ENCODE measurements at places on chromosomes 16 and 17.

DNA sequence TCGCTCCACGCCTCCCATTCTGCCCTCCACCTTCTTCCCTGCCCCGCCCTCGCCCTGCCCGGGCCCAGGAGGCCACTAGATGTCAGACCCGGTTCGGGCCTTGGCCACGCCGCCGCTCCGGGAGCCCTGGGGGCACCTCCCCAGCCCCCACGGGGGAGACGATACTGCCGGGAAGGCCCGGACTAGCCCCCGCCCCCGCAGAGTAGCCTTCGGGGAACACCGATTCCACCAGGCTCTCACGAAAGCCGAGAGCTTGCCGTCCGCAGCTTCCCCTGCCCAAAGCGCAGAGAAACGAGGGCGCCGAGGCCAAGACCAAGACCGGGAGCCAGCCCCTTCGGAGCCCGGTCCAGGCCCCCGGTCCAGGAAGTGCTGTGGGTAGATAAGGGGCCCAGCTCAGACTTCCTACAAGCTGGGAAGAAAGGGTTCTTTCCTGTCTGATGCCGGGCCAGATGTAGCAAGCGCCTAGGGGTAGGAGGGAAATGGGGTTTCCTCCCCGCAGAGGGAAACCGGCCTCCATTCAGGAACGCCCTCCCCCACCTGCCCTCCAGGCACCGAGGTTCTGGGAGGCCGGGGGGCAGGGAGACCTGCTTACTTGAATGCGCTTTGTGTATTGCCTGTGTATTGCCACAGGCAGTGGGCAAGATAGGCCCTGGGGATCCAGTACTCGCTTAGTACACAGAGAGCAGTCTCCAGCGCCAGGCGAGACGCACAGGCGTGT, 806 bp upstream of the CYB561 start:
- DNase-seq: peak; percentile 46

- DNase-seq: no peak
Observed at GRCh38 chr16:5761592-5761991, 664.0 kb upstream of the EEF2KMT start.

GRCh38 chr16:51987519-51987918, 559.4 kb downstream of the TOX3 start:
- no peak for DNase-seq

DNA sequence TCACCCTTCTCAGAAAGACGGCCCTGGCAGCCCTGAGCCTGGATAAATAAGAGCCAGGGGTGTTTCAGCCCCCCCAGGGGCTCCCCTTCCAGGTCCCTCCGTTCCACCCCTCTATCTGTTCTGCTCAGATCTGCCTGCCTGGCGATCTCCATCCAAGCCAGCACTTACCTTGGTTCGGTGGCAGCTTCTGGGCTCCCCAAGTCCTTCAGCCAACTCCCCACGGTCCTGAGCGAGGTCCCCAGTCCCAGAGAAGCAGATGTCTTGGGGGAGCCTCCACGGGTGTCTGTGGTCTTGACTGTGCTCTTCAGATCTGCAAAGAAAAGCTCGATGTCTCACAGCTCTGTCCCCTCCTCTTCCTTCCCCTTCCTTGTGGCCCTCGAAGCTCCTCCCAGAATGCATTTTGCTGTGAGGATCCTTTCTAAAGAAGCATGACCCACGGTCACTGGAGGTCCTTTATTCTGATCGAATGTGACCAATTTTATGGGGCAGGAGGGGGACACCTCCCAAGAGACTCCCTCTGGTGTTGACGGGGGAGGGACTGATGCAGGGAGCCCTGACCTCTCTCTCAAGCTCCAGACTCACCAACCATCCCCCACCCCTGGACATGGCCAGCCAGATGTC, at the start of gene PIK3R6:
PIK3R6 (minus strand) TSS at position 314 of the 621 bp plus-strand sequence. CDS start 17,880 bp downstream, outside the sequence.
- DNase-seq: no peak

DNA sequence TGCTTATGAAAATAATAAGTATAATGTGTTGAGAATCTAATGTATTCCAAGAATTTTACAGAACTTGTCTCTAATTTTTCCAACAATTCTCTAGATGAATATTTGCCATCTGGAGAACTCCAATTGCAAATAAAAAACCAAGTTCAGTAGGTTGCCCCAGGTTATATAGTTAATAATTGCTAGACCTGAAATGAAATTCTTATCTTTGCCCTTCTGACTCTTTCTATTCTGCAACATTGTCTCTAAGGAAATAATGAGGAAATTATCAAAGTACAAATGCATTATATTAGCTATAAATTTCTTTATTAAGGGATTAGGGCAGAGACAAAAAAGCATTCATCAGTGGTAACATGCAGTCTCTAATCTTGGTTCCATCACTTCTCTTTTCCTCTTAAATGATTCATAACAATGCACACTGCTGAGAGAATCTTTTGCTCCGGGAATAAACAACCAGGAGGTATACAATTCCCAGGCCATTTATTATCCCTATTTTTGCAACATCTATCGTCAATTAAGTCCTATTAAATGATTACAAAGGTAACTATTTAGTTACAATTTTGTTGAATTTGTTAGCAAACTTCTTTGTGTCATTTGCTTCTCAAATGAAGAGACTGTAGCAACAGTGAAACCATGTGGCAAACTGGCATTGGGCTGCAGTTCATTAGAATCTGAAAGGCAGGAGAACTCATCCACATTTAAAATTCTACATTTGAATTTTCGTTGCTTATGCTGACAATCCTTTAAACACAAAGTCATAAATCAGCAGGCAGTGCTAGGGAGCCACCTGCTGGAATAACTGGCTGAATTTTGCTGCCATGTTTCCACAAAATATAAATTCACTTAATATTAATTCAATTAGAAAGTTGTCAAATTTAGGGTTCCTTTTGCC, 349.6 kb downstream of the KIF2B start:
- no peak for DNase-seq

GRCh38 chr17:56125830-56126819, 27.1 kb upstream of the ANKFN1 start:
- DNase-seq: no peak

- no peak for DNase-seq
Observed at GRCh38 chr16:68762996-68763756, 26.1 kb downstream of the CDH1 start.

GRCh38 chr16:70803319-70803718, 2.4 kb upstream of the VAC14 start:
- DNase-seq: no peak

DNA sequence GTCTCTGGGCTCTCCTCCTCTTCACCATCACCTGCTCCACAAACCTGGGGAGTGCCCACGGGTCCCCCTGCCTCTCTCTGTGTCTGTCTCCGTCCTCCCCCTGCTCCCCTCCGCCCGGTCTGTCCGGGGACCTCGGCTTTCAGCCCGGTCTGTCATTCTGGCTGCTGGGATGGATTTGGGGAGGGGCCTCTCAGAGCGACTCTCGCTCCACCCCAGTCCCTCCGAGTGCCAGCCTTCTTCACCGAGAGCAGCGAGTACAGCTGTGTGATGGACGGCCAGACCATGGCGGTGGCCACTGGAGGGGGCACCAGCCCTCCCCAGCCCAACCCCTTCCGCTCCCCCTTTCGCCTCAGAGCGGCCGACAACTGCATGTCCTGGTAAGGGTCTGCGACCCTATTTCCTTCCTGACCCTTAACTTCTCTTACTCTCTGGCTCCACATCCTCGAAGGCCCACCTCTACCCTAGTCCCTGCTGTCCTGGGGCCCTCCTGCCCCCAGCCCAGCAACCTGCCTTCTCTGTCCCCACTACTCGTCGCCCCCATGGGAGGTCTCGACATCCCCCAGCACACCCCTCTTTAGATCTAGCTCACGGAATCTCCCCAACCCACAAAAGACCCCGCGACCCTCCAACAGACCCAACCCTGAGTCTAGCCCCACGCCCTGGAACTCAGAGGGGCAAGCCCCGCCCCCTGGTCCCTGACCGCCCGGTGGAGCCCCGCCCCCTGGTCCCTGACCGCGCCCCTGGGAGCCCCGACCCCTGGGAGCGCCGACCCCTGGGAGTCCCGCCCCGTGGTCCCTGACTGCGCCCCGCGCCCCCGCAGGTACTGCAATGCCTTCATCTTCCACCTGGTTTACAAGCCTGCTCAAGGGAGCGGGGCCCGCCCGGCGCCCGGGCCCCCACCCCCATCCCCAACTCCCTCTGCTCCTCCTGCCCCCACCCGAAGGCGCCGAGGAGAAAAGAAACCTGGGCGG, 5.6 kb upstream of the CXCL16 start:
- DNase-seq: no peak

GRCh38 chr16:55574811-55575210, 8.3 kb downstream of the CAPNS2 start:
- DNase-seq: no peak

DNA sequence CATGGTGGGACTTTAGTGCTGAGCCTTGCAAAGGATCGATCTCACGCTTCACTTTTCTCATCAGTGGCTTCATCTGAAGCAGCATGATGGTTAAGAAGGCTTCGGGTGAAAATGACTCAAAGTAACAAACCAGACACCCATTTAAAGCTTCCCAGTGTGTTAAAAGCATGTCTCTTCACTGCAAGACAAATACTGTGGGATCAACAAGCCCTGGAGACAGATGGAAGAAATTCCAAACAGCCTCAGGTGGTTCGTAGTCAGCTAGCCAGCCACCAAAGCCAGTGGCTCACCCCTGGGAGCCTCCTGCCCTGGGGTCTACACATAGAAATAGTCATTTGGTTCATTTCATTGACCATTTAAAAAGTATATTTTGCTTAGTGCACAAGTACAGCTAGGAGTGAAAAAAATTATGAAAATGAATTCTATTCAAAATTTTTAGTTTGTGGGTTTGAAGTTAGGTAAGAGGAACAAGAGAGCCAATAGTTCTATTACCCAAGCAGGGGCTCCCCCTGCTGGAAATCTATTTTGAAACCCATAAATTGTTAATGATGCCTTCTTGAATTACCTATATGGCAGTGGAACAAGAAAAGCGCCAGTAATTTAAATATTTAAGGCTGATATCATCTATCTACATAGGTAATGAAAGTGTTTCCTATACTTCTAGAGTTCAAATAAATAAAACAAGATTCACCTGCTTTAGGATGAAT, 51.6 kb downstream of the PMP22 start:
- no peak for DNase-seq
